ENCODE measurements at places on chromosomes 11 and 22.
A peak's percentile ranks its signal among the peaks of the same experiment; 100 is the strongest.

DNA sequence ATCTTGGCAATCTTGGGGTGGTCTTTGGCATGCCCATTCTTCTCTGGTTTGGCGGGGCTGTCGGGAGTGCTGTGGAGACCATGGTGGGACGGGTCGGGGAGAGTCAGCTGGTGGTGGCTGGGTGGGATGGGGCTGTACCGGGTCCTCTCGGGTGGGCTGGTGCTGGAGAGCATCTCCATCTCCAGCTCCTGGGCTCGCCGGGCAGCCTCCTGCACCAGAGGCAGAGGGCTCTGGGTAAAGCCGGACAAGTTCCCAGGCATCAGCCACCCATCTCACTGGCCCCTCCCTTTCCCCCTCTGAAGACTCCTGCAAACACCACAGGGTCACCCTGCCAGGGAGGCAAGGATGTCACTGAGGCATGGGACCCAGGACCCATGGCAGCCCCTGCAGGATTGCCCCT lies 25.1 kb downstream of the ANKK1 start:
- DNase-seq: no peak

DNA sequence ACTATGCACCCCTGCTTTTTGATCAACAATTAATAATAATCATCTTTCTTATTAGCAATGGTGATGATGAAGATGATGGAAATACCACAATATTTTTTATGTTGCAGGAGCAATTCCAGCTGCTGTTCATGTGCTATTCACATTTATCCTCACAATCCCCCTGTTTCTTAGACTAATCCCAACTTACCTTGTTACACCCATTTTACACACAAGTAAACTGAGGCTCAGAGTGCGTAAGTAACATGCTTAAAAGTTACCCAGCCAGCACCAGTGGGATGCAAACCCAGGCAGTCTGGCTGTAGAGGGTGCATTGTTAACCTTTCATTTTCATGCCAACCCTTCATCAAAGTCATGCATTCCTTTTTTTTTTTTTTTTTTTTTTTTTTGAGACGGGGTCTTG lies 1.6 kb upstream of the CRYBA4 start:
- no peak for DNase-seq

GRCh38 chr11:122345586-122345985 lies 229.6 kb upstream of the BLID start:
- no peak for DNase-seq

DNA sequence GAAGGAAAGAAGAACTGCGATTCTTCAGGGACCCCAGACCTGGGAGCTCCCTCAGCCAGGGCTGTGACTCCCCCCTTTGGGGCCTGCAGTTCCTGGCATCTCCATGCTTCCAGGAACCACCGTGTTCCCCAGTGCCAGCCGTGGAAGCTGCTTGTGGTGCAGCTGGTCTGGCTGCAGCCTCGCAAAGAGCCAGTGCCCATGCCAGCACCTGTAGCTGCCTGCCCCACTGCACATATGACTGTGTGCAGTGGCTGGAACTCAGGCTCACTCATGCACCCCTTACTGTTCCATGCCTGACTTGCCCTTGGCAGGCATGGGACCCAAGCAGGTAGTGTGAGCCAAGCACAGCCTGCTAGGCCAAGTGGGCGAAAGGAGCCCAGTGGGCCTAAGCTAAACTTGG lies 401.3 kb downstream of the LRRC4C start:
- DNase-seq: no peak

- no peak for DNase-seq
These were observed 104.8 kb upstream of the MTMR2 start for GRCh38 chr11:96028746-96029145.

GRCh38 chr11:27420217-27420616 lies 52.4 kb downstream of the LGR4 start:
- no peak for DNase-seq

GRCh38 chr11:43459246-43459645 lies 100.5 kb downstream of the TTC17 start:
- no peak for DNase-seq

GRCh38 chr22:44142421-44143104 lies 38.2 kb upstream of the PARVG start:
- no peak for DNase-seq

DNA sequence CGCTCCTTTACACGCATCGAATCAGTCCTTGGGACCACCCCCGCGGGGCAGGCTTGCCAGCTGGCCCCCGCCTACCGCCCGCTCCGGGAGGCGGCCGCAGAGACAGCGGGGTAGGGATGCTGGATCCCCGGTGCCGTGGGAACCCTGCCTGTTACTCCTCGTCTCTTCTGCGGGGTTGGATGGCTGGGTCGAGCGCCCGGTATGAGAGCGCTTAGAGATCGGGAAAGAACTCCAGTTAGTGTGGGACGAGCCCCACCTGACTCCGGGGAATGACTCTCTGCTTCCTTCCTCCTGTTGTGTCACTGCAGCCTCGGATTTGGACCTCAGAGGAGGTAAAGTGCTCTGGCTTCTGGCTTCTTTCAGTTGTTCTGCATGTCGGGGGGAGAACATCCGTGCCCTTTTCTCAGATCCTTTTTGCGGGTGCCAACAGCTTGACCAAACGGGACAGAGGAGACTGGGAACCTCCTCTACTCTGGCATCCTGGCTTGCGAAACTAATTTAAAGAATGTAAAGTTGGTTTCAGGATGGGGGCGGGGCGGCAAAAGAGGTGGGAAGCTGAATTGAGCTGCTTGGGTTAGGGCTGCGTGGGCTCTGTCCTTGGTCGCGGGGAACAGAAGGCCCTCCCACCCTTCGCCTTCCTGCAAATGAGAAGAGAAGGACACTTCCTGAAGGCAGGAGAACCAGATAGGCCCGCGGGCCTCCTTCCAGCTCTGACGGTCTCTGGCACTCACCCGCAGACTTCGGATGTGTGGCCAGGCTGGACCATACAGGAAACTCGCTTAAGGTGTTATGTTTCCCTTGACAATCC lies 938 bp downstream of the LAYN start:
- peak; percentile 46 for DNase-seq

GRCh38 chr11:86064220-86064803 lies 4.6 kb downstream of the PICALM start:
- DNase-seq: no peak

GRCh38 chr11:117940736-117941135 lies 11.5 kb upstream of the TMPRSS13 start:
- no peak for DNase-seq

GRCh38 chr11:19642185-19643158 lies 70.2 kb upstream of the NAV2 start:
- no peak for DNase-seq

DNA sequence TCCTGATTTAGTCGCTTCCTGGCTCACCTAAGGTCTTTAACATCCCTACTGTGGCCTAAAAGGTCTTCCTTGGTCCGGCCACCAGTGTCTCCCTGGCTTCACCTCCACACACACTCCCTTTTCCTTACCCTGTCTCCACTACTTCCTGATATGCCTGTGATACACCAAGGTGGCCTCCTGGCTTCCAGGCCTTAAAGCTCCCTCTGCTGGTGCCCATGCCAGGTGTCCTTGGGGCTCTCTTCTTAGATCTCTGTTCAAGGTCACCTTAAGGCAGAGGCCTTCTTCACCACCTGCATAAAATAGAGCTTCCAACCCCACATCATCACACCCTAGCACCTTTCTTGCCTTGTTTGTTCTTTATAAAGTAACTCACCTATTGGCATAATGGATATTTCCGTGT lies 787.7 kb downstream of the NTM start:
- DNase-seq: peak; percentile 29

DNA sequence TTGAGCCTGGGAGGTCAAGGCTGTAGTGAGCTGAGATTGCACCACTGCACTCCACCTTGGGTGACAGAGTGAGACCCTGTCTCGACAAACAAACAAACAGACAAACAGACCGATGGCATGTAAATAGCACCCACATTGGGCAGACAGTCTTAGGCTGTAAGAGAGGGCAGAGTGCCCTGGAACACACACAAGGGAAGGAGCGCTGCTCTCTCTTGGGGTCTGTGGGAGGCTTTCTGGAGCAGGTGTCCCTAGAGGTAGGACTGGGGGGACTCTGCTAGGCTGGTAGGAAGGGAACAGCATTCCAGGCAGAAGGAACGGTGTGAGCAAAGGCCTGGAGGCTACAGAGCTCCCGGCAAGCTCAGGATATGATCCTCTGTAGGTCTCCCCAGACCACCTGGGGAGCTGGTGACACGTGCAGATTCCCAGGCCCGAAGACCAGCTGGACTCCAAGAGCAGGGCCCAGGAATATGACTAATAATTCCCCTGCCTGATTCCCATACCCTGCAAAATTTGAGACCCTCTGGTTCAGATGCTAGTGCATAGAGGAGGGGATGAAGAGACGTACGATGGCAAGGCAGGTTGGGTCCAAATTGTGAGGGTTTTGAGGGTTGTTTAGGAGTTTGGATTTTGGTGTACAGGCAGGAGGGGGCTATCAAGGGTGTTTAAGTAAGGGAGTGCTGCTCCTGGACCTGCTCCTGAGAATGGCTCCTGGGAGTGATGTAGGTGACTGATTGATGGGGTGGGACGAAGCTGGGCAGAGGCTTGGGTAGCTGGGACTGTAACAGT lies 11.6 kb downstream of the SMIM38 start:
- DNase-seq: no peak

GRCh38 chr11:120209746-120210625 lies 846 bp upstream of the OAF start:
- no peak for DNase-seq

GRCh38 chr11:64605244-64605560 lies 14.2 kb downstream of the SLC22A12 start:
- no peak for DNase-seq

- DNase-seq: no peak
These were observed 757.5 kb downstream of the NTM start for GRCh38 chr11:132127900-132128288.

DNA sequence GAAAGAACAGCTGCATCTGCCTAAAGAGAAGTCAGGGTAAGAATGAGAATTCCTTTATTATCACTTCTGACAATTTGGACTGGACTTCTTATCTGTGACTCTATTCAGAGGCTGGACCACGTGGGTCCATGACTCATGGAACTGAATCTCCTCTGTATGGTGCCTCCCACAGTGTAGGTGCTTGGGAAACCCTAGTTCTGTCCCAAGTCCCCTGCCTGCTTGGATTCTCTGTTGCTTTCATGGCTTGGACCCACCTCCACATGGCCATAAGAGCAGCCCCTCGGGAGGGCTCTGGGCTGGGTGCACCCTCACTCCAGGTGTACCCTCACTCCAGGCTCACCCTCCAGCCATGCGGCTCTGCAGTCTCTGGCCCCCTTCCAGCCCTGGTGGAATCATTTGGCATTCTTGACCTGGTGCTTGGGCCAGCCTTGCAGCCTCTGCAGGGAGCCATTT lies 153.4 kb downstream of the CACNA1I start:
- peak; percentile 64 for DNase-seq

GRCh38 chr11:31779374-31779791 lies 31.7 kb downstream of the PAX6 start:
- peak; percentile 68 for DNase-seq

DNA sequence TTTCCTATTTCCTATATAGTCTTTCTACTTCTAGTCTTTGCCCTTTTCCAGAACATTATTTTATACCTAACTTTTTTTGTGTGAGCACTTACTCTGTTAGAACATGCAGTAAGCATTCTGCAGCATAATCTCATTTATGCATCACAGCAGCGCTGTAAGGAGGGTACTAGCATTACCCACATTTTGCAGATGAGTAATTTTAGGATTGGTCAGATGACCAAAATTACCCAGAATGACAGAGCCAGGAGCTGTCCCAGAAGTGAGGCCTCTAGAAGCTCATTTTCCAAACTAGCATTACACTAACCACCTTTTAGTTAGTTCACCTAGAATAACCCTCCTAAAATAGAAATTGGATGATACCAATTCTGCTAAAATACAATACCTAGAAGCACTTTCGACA lies 47.1 kb upstream of the ARHGAP32 start:
- no peak for DNase-seq

DNA sequence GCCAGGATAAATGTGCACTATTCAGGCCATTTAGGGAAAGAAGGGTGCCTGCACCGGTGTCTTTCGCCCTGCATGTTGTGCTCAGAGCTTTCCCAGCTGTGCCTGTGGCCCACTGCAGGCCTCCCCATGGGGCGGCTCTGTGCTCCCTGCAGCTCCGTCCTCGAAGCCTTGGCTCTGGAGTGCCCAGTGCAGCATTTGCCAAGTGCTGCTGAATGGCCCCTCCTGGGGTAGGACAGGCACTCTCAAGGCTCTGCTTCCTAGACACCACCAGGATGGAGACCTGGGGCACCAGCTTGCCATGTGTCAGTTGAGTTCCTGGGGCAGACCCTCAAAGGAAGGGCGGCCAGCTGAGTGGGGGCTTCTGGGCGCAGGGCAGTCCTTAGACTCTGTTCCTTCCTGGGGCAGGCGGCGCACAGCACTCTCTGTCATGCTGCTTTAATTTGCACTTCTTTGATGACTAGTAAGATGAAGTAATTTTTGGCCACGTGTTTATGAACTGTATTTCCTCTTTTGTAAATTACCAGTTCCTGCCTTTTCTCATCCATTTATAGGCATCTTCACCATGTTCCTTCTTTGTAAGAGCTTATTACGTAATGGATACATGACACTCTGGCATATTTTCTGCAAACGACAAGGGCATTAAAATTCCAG lies 32.1 kb upstream of the GNB1L start:
- DNase-seq: peak; percentile 61

DNA sequence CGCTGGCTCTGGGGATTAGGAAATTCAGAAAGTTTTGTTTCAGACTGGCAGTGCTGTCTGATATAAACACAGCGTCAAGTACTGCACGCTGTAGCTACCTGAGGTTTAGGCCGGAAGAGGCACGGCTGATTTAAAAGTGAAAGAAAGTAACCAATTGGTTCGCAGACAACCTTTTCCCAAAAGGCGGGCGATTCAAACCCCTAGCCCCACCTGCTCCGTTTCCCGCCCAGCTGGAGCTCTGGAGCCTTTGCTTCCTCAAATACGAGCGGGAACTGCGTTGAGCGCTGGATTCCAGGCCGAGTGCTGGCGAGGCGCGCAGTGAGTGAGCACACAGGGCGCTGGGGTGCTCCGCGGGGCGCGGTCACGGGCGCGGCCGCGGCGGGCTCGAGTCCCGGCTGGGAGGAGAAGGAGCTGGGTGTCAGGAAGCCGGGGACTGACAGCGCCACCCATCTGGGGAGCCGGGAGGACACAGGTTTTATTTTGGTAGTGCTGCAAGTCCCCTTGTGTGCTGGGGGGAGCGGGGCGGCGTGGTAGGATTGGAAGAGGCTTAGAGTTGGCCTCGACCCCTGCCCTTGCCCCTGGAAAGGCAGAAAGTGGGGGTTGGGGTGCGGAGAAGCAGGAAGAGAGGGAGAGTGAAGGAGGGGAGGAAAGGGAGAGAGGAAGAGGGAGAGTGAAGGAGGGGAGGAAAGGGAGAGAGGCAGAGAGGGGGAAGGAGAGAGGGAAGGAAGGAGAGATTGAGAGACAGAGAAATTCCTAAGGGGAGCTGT lies 2.1 kb downstream of the FAM111A start:
- peak; percentile 84 for DNase-seq

Data from cardiac fibroblast (primary cell).